Activated naive CD4-positive, alpha-beta T cell treated with anti-CD3 and anti-CD28 coated beads for 36 hours (primary cell): ENCODE measurements at places on chromosomes 3 and 15.

GRCh38 chr15:99385005-99385669 lies 133.9 kb downstream of the LRRC28 start:
- DNase-seq = no peak

DNA sequence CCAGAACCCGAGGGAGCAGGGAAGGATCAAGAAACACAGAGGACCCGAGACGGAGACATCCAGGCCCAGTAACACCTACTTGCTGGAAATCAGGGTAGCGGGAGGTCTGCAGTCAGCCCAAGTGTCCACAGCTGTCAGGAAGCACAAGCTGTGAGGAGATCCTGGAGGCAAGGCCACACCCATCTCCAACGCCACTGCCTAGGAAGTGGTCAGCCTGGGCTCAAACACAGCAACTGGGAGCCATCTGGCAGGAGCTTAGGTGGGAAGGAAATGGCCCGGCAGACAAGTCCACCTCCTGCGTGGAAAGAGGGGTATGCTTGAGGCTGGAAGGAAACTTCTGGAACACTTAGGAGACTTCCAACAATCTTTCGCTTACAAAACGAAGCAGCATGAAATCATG lies 407.1 kb downstream of the VPS13C start:
- DNase-seq = no peak

- DNase-seq = no peak
Measured at GRCh38 chr3:11717301-11717700, 73.6 kb upstream of the VGLL4 start.

GRCh38 chr3:52056521-52056967 lies at the start of gene DUSP7:
DUSP7 (minus strand) TSS chr3:52056571; CDS start chr3:52056366, 205 bp downstream.
- DNase-seq = peak; percentile 62

- no peak for DNase-seq
Measured at GRCh38 chr15:66746231-66746605, 44.2 kb downstream of the SMAD6 start.

- no peak for DNase-seq
Measured at GRCh38 chr15:38819387-38819950, 254.9 kb upstream of the RASGRP1 start.

DNA sequence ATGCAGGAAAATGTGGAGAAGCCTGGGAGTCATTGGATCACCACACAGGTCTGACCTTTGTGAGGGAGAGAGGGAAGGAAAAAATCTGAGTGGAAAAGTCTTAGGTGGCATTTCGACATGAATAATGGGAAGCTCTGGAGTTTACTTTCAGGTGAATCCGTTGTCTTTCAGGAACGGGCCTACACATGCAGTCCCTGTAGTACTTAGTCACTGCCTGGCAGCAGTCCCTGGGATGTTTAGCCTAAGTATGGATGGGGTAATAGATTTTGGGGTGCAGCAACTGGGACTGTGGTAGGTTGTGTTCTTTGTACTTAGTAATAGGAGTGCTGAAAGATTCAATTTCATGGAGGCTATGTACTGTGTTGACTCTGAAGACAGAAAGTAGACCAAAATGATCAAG lies 227.5 kb upstream of the EPHA3 start:
- DNase-seq = no peak

GRCh38 chr3:184375747-184376461 lies 2.1 kb downstream of the THPO start:
- no peak for DNase-seq

GRCh38 chr3:158213461-158213860 lies 103.6 kb downstream of the RSRC1 start:
- DNase-seq = no peak

DNA sequence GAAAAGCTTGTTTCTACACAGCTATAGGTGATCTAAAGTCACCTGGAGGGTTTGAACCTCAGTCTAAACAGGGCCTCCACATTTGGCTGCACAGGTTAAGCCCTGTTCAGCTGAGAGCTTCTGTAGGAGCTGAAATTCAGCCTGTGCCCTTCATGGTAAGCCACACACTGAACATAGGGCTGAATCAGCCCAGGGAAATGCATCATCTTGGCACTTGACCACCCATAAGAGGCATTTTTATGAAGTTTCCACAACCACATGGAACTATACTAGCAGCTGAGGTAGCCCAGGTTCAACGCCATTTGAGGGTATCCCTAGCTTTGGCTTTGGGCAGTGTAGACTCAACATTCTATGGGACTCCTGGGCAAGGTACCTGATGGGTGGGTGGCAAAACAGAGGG lies 126.8 kb downstream of the FAM174B start:
- DNase-seq = no peak

DNA sequence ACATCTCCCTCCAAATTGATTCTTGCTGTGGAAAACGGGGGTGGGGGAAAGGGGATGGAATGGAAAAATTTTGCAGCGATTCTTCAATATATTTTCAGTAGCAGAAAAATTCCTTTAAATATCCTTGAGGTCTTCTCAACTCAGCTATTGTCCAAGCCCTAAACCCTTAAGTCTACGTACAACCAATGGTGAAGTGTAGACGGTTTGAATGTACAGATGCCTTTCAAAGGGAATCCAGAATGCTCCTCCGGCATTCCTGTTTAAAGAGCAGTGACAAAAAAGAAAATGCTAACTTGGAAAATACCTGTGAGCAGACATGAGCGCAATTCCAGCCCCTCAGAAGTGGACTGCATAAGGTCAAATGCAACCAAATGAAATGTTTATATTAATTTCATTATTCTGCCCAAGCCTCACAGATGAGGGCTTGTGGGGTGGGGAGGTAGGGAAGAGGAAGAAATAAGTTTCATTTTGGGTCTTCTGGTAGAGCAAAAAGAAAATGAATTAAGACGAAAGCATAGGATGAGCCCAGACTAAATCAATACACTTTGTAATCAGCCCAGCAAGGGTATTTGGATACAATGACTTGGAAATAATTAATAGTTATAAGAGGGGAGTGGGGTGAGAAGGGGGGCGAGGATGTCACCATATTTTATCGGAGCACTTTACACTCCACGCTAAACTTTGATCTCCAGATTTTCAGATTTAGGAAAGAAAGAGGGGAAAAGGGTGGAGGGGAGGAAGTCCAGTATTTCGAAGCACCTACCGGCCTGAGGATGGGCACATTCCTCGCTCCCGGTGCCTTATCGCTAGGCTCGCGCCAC lies 2.7 kb downstream of the FOXP1 start:
- DNase-seq = no peak

DNA sequence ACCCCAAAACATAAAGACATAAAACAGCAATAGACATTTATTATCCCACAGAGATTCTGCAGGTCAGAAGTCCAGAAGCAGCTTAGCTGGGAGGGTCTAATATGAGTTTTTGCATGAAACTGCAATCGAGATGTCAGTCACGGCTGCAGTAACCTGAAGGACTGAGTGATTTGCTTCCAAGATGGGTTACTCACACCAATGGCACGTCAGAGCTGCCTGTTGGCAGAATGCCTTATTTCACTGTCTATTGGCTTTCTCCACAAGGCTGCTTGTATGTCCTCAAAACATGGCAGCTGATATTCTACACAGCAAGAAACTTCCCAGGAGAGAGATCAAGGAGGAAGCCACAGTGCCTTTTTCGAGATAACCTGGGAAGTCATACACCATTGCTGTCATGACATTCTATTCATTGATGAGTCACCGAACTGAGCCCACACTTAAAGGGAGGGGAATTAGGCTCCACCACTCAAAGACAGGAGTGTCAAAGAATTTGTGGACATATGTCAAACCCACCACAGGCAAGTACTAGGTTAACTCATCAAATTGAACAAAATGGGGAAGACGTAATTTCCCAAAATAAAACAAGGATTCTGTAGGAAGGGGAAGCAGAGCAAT lies 122.2 kb downstream of the SYNPR start:
- no peak for DNase-seq

- DNase-seq = no peak
Measured at GRCh38 chr3:100702082-100702979, 7.0 kb upstream of the TFG start.

DNA sequence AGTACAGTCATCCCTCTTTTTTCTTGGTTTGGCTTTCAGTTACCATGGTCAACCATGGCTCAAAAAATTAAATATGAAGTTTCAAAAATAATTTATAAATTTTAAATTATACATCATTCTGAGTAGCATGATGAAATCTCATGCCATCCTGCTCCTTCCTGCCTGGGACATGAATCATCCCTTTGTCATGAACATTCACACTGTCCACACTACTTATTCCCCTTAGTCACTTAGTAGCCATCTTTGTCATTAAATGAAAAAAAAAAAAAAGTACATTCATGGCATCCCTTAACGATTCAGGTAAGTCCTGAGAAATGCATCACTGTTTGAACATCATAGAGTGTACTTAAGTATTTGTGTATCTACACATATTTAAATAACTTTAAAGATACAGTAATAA lies 1046.3 kb downstream of the ROBO2 start:
- no peak for DNase-seq
